ENCODE measurements at places on chromosomes 7 and 10.

DNA sequence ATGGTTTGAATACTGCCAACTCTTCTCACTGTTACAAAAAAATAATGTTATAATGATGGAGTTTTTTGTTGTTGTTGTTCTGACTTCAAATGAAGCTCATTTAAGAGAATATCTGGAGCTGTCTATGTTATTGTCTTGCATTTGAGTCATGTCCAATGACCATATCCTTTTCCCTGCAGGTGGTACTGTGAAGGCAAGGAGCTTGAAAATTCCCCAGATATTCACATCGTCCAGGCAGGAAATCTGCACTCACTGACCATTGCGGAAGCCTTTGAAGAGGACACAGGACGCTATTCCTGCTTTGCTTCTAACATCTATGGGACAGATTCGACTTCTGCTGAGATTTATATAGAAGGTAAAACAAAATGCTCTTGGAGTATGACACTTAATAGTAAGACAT lies 33.5 kb downstream of the MYPN start:
- DNase-seq, result no peak

- DNase-seq, result no peak
Observed at GRCh38 chr10:1561731-1562337, 175.5 kb downstream of the ADARB2 start.

DNA sequence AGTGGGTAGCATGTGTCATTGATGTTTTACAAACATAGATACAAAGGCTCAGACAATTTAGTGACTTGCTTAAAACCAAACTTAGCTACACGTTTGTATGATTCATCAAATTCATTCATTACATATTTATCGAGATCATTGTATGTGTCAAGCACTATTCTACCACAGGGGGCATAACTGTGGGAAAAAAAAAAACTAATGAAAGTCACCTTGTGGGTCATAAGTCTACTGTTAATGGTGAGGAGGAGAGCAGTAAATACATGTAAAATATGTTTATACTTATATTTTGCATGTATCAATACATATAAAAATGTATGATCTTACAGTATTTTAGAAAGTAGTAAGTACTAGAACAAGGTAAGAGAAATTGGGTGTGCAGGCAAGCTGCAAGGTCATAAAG lies 933.8 kb downstream of the IPMK start:
- no peak for DNase-seq

GRCh38 chr10:70565556-70566514 lies 36.7 kb downstream of the PRF1 start:
- no peak for DNase-seq
